ENCODE measurements at places on chromosomes 13 and 19. TPM values are rescaled to one million over a fixed set of nuclear protein-coding genes. Genes with fewer than 3 reads are reported as not detected.

Gene ZNF578
- total RNA-seq = not detected

Gene ZNF100
- total RNA-seq = 6.3 TPM

Gene MATK
- not detected for total RNA-seq

Gene LAIR2
- total RNA-seq = not detected

Gene ATXN8OS
- not detected for total RNA-seq

Gene PCID2
- 47.9 TPM for total RNA-seq

Gene MISP
- 1.1 TPM for total RNA-seq
